ENCODE measurements at places on chromosomes 1 and 21. TPM values are rescaled to one million over a fixed set of nuclear protein-coding genes. Genes with fewer than 3 reads are reported as not detected.

GRCh38 chr1:210477328-210477924 lies 148.7 kb downstream of the HHAT start:
- no peak for DNase-seq

- no peak for DNase-seq
Observed at GRCh38 chr1:88891951-88892340, 579 bp upstream of the GTF2B start.

GRCh38 chr1:232014941-232015340 lies 388.4 kb downstream of the DISC1 start:
- DNase-seq: no peak

GRCh38 chr21:34690041-34690792 lies 21.4 kb downstream of the CLIC6 start:
- DNase-seq: no peak

The C1orf141 gene
- not detected for total RNA-seq

The SLC45A3 gene
- total RNA-seq: 12.7 TPM

The BARHL2 gene
- not detected for total RNA-seq

- no peak for DNase-seq
Observed at GRCh38 chr1:25748531-25749205, 51.3 kb upstream of the SELENON start.

DNA sequence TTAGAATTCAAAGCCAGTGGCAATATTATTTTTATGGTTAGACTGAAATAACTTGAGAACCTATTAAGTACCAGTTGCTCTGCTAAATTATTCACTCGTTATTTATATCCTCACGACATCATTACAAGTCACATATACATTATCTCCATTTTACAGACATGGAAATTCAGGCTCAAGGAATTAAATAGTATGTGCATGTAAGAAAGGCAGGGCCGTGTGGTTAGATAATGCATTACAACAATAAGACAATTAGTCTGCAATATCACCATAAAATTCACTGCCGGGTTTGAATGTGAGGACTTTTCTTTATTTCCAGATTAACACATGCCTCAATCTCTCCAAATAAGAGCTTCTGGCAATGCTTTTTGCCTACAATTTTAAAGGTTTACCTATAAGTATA lies 523.4 kb downstream of the PTBP2 start:
- DNase-seq: no peak

- no peak for DNase-seq
Observed at GRCh38 chr1:51491166-51491981, 27.7 kb downstream of the EPS15 start.

- no peak for DNase-seq
Observed at GRCh38 chr1:236850077-236850979, 55.2 kb downstream of the MTR start.

The GAS5 gene
- 402 TPM for total RNA-seq

GRCh38 chr1:229224308-229224707 lies 46.6 kb upstream of the RAB4A start:
- DNase-seq: peak; percentile 21

The PCP4 gene
- total RNA-seq: not detected

DNA sequence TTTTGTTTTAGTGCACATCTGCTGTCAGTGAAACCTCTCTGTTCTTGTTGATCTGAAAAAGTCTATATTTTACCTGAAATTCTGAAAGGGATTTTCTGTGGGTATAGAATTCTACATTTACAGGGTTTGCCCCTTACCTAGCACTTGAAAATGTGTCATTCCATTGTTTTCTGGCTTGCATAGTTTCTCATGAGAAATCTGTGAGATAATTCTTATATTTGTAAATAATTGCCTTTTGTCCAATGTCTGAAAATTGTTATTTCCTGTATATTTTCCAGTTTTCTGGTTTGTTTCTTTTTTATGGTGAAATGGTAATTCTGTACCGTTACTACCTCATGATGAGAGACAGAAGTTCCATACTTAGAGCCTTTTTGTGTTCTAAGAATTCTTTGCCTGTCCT lies 11.8 kb upstream of the SCAF4 start:
- DNase-seq: no peak

- no peak for DNase-seq
Observed at GRCh38 chr1:67785847-67786753, 47.2 kb downstream of the GNG12 start.

DNA sequence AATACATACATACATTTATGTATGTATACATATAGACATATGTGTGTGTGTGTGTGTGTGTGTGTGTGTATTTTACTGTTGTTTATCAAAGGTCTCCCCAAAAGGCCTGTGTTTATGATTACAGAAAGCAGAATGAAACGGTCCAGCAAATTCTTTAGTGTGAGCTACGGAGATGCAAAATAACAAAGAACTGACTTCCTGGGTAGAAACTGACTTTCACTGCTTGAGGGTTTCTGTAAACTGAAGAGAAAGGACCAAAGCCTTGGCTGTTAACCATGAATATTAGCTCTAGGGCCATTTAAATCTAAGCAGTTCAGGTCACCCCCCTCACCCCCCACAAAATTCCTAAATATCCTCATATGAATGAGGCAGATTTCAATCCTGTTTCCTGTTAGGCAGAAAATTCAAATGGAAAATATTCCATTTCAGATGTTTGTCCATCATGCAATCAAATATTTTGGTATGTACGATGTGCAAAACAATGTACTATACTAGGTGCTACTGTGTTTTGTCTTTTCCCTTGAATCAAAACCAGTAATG lies 213.2 kb downstream of the TGFB2 start:
- DNase-seq: no peak

- no peak for DNase-seq
Observed at GRCh38 chr1:203425663-203425975, 50.0 kb upstream of the PRELP start.

GRCh38 chr1:157312082-157312812 lies 174.1 kb upstream of the ETV3 start:
- DNase-seq: no peak

GRCh38 chr1:110339407-110340206 lies 430 bp downstream of the RBM15 start:
- DNase-seq: peak; percentile 53

DNA sequence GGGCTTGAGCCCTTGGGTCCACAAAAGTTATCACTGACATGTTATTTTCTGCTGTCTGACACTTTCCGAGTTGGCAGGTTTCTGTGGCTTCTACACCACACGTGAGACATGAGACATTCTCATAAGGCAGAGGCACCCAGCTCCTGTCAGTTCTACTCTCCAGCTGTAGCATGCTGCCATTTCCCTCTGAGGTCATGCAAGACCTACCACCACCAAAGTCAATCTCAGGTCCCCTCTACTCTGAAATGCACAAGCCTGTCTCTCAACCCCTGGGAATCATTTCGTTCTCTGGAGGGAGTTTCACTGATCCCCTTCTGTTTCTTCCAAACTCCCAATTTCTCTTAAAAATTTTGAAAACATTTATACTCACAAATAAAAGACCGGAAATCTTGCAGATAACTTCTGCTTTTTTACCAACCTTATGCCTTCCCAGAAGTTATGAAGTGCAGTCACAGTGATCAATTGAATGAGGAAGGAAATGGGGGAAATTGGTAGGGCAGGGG lies 39.5 kb upstream of the CR2 start:
- no peak for DNase-seq

The ASH1L gene
- 33.8 TPM for total RNA-seq

The LORICRIN gene
- not detected for total RNA-seq

The SDC3 gene
- 17.6 TPM for total RNA-seq

- DNase-seq: peak; percentile 55
Observed at GRCh38 chr1:208234721-208235120, 9.5 kb downstream of the PLXNA2 start.

DNA sequence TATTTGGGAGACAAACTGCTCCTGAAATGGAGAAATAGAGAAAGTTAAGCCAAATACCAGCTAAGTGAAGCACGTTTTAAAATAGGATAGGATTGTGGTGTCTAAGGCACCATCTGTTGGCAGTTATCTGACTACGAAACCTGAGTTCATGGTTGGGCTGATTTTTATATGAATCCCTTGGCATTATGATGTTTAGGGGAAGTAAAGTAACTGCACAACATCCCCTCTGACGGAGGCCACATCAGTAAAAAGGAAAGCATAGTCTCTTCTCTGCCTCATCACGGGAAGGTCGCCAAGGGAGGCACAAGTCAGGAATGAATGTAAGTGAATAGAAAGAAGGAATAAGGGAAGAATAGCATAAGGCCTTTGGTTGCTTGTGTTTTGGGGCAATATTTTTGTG lies 128.0 kb downstream of the PRRX1 start:
- DNase-seq: peak; percentile 33

DNA sequence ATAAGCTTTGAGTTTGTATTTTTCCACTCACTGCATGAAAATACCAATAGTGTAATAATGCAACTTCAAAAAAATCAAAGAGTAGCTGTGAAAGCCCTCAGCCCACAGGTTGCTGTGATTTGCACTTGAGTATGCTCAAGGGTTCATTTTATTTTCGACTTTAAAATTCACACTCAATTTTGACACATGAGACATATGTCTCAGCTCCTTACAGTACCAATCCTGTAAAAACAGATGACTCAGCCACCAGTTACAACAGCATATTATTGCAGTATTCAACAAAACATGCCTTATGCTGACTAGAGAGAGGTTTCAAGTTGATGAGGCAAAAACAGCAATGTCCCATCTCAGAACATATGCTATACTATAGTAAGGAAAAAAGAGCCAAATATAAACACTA lies 66.1 kb downstream of the CYYR1 start:
- DNase-seq: peak; percentile 33

GRCh38 chr1:61101536-61101935 lies 19.2 kb downstream of the NFIA start:
- DNase-seq: no peak

GRCh38 chr1:53390261-53390660 lies 62.4 kb upstream of the LRP8 start:
- no peak for DNase-seq

DNA sequence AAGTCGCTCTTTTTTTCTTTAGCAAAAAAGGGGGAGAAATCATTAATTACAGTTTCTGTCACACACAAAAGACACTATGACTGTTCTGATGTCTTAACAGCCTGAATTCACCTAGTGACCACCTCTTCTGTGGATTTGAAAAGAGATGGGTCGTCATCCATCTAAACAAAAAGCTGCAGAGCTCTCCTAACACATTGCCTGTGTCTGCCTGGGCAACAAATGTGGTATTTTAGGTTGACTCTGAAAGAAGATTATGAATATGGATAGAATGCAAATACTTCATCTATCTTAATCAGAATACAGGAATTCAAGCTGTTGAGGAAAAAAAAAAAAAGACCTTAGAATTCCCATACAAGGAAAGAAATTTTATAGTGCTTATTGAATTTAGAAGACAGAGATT lies 304.4 kb upstream of the ADGRL2 start:
- no peak for DNase-seq

DNA sequence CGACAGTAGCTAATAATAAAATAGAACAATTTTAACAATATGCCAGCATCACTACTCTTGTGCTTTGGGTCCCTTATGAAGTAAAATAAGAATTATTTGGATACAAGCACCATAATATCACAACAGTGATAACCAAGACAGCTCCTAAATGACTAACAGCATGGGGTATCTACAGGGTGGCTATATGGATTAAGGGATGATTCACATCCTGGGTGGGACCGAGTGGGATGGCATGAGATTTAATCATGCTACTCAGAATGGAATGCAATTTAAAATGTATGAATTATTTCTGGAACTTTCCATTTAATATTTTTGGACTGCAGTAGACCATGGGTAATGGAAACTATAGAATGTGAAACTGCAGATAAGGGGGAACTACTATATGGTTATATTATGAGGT lies 28.1 kb upstream of the B3GALNT2 start:
- DNase-seq: no peak
